ENCODE measurements at places on chromosomes 5 and 9. TPM values are rescaled to one million over a fixed set of nuclear protein-coding genes. Genes with fewer than 3 reads are reported as not detected.

DNA sequence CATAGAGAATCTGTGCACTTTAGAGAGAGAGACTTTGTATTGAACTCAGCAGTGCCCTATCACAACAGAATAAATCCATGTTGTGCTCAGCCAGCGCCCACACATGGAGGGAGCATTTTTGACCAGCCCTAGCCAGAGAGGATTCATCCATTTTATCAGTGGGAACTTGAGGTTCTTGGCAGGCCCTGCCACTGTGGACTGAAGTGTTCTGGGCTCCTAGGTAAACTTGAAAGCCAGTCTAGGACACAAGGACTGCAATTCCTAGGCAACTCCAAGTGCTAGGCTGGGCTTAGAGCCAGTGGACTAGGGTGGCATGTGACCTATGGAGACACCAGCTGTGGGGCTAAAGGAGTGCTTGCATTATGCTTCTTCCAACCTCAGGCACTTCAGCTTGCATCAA, 523.5 kb downstream of the CDH12 start:
- no peaks in the 10 kb centered on the region for H3K27me3 ChIP-seq
- no peaks in the 10 kb centered on the region for H3K4me1 ChIP-seq
- DNase-seq = no peak

DNA sequence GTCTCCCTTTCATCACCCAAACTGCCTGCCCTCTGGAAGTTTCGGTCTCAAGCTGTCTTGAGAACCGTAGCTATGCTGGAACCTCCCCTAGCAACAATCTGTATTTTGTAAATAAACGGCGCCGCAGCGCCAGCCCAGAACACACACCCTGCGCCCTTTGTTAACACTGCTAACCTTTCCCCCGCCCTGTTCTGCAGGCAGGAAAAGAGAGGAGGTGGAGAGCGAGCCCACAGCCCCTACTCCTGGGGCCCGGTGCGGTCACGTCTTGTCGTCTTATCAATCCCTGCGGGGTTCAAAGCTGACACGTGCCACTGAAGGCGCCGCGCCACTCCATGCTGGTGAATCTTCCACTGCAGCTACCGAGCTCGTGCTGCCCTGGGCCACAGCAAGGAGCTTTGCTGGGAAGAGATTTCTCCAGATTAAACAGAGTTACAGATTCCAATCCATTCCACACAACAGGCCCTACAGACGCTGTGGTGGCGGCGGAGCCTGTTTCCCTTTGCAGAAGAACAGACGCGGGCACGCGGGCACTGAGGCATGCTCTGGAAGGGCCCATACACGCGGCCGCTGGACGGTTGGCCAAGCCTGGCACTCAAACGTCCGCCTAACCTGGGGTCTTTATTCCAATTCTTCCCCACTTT, 25.3 kb downstream of the ZDHHC11B start:
- no peak overlapping the region for H3K4me3 ChIP-seq
- peak overlapping the region; percentile 18 for H3K27ac ChIP-seq
- no peak for DNase-seq

- no peaks in the 10 kb centered on the region for H3K27me3 ChIP-seq
- no peak for DNase-seq
- H3K27ac ChIP-seq = no peak overlapping the region
- no peaks in the 10 kb centered on the region for H3K4me1 ChIP-seq
- H3K4me3 ChIP-seq = no peak overlapping the region
- no peaks in the 10 kb centered on the region for H3K36me3 ChIP-seq
Measured at GRCh38 chr5:88203981-88204750, 64.5 kb downstream of the TMEM161B start.

GRCh38 chr5:160133071-160133917, 14.0 kb upstream of the PWWP2A start:
- H3K27ac ChIP-seq = peak overlapping the region; percentile 15
- peaks cover 10% of the 10 kb centered on the region for H3K4me1 ChIP-seq
- H3K4me3 ChIP-seq = no peak overlapping the region
- H3K27me3 ChIP-seq = no peaks in the 10 kb centered on the region
- no peaks in the 10 kb centered on the region for H3K36me3 ChIP-seq

GRCh38 chr5:95449460-95449859, 58.3 kb downstream of the FAM81B start:
- H3K27ac ChIP-seq = no peak overlapping the region
- H3K27me3 ChIP-seq = no peaks in the 10 kb centered on the region
- no peak overlapping the region for H3K4me3 ChIP-seq
- no peaks in the 10 kb centered on the region for H3K4me1 ChIP-seq
- DNase-seq = no peak

DNA sequence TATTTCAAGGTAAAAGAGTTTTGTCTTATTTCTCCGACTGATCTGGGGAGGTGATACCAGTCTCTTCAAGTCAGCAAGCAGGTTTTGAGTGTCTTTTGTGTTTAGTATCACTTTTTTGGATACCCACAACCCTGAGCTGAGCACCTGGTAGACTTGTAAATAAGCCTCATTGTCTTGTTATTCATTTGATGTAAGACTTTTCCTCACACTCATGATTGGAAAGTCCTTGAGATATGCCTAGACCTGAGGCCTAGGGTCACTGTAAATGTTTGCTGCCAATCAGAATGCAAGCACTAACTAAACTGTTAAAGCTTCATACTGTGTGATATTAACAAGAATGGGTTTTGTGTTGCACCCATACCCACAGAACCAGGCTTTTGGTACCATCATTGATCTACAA, 100.7 kb upstream of the CKMT2 start:
- no peak for DNase-seq
- H3K36me3 ChIP-seq = no peaks in the 10 kb centered on the region
- H3K4me3 ChIP-seq = no peak overlapping the region

GRCh38 chr9:73219985-73220626, 68.4 kb downstream of the ANXA1 start:
- H3K4me3 ChIP-seq = no peak overlapping the region
- H3K27ac ChIP-seq = no peak overlapping the region
- H3K36me3 ChIP-seq = no peaks in the 10 kb centered on the region
- no peak for DNase-seq

- no peak overlapping the region for H3K4me3 ChIP-seq
- H3K36me3 ChIP-seq = no peaks in the 10 kb centered on the region
Measured at GRCh38 chr5:72021651-72022357, 85.5 kb upstream of the MAP1B start.

DNA sequence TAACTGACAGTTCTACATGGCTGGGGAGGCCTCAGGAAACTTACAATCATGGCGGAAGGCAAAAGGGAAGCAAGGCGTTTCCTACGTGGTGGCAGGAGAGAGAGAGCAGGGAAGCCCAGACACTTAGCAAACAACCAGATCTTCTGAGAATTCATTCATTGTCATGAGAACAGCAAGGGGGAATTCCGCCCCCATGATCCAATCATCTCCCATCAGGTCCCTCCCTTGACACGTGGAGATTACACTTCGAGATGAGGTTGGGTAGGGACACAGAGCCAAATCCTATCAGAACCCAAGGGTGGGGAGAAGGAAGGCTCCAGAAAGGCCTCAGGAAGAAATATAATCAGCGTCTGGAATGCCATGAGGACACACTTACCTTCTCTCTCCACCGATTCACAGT, 34.3 kb downstream of the KIF4B start:
- H3K4me1 ChIP-seq = no peaks in the 10 kb centered on the region
- H3K27ac ChIP-seq = no peak overlapping the region
- no peaks in the 10 kb centered on the region for H3K36me3 ChIP-seq
- DNase-seq = no peak
- H3K4me3 ChIP-seq = no peak overlapping the region
- peaks cover 7% of the 10 kb centered on the region for H3K27me3 ChIP-seq

DNA sequence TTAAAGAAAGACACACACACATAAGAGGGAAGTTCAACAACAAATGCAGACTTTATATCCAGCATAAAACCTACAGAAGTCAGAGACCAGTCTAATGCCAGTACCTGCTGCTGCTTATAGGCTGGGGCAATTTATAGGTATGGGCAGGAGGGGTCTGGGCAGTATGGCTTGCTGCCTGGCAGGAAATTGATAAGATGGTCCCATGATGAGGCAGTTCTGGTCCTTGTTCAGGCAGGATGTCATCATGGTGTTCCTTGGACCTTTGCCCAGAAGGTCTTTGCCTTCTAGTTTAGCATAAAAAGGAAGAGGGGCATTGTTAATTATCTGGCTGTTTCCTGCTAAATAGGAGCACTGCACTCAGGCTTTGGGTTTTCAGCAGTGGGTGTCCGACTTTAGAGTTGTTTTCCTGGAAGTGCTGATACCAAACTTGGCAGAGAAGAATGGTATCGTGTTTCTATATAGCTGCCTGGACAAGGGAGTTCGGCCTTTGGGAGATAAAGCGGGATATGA, 10.4 kb upstream of the PDCD1LG2 start:
- no peaks in the 10 kb centered on the region for H3K27me3 ChIP-seq
- H3K4me3 ChIP-seq = no peak overlapping the region
- peak; percentile 59 for DNase-seq
- H3K27ac ChIP-seq = peak overlapping the region; percentile 66
- H3K36me3 ChIP-seq = no peaks in the 10 kb centered on the region

- no peaks in the 10 kb centered on the region for H3K4me1 ChIP-seq
- H3K36me3 ChIP-seq = no peaks in the 10 kb centered on the region
- no peaks in the 10 kb centered on the region for H3K27me3 ChIP-seq
- H3K27ac ChIP-seq = no peak overlapping the region
Measured at GRCh38 chr5:109645707-109646192, 44.0 kb upstream of the MAN2A1 start.

GRCh38 chr9:135526730-135527571, 5.7 kb downstream of the LCN1 start:
- DNase-seq = peak; percentile 43
- no peak overlapping the region for H3K4me3 ChIP-seq
- no peaks in the 10 kb centered on the region for H3K27me3 ChIP-seq
- H3K27ac ChIP-seq = no peak overlapping the region

The CDC25C gene
- 0.32 TPM for polyA plus RNA-seq

The MZB1 gene
- 4.3 TPM for polyA plus RNA-seq

The LHX3 gene
- not detected for polyA plus RNA-seq

The PKD2L2 gene
- not detected for polyA plus RNA-seq

The CFAP90 gene
- polyA plus RNA-seq = 1.3 TPM

The PCDHAC2 gene
- 0.07 TPM for polyA plus RNA-seq

The CERT1 gene
- 13.2 TPM for polyA plus RNA-seq

The BTNL3 gene
- polyA plus RNA-seq = 0.03 TPM

The CENPH gene
- polyA plus RNA-seq = 2.1 TPM

The HMHB1 gene
- not detected for polyA plus RNA-seq

The RASEF gene
- 1.1 TPM for polyA plus RNA-seq

The ISL1 gene
- 0.30 TPM for polyA plus RNA-seq

Measured in adrenal gland (tissue), 19 donors.